ENCODE measurements at places on chromosomes 12 and 14.

- no peak for DNase-seq
Observed at GRCh38 chr12:62525271-62525670, 58.6 kb downstream of the MON2 start.

DNA sequence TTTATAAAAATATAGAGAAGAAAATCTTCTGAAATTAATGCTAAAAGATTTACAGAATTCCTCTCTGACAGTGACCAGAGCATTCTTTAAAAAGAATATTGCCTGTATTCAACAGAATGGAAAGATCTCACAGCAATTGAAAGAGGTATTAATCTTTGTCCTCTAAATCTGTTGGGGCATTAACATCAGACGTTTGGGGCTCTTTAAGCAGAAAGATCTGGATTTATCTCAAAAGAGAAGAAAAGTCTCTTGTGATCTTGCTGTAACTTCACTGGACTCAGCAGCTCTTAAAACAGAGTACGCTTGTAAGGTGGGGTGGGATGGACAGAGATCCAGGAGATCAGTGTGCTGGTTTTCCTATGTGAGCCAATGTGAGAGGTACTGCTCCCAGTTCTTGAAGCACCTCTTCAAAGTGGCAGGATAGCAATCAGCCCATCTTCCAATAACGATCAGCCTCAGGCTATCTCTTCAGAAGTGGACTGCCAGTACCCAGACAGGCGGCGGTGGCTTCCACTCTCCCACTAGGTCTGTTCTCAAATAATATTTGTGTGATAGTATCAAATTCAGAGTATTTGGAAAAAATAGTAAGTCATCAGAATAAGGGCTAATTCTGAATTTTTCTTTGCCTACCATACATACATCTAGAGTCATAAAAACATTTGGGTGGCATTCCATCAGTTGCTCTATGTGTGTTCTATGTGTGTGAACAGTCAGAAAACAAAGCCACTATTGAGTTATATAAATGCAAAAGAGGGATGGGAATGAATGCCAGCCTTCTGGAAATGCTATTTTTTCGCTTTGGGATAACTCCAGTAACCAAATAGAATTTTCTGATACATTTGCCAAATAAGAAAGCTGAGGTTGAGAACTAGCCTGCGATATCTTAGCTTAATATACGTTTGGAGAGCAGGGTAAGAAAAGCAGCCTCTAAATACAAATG, 237.4 kb upstream of the RGS6 start:
- no peak for DNase-seq

- DNase-seq, result no peak
Observed at GRCh38 chr12:92585115-92585727, 117.6 kb upstream of the PLEKHG7 start.

DNA sequence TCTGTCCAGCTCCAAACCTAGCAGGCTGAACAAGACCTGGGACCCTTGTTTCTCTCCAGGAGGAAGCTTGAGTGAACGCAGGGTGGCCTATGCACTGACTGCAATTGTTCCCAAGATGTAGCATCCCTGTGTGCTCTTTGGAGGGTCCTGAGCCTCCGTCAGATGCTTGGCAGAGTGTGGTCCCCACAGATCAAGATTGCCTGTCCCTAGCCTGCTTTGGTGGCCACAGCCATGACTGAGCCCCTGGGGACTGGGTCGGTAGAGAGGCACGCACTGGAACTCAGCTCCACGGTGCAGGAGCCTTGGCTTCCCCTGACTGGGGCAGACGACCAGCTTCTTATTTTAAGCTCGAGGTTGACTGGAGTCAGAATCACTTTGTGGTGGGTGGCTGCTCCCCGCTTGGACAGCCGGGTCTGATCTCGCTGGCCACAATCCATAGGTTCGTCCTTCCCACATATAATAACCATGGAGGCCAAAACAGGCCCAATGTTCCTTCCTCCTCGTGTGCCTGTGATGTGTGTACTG, 97.8 kb downstream of the LGMN start:
- DNase-seq, result no peak

DNA sequence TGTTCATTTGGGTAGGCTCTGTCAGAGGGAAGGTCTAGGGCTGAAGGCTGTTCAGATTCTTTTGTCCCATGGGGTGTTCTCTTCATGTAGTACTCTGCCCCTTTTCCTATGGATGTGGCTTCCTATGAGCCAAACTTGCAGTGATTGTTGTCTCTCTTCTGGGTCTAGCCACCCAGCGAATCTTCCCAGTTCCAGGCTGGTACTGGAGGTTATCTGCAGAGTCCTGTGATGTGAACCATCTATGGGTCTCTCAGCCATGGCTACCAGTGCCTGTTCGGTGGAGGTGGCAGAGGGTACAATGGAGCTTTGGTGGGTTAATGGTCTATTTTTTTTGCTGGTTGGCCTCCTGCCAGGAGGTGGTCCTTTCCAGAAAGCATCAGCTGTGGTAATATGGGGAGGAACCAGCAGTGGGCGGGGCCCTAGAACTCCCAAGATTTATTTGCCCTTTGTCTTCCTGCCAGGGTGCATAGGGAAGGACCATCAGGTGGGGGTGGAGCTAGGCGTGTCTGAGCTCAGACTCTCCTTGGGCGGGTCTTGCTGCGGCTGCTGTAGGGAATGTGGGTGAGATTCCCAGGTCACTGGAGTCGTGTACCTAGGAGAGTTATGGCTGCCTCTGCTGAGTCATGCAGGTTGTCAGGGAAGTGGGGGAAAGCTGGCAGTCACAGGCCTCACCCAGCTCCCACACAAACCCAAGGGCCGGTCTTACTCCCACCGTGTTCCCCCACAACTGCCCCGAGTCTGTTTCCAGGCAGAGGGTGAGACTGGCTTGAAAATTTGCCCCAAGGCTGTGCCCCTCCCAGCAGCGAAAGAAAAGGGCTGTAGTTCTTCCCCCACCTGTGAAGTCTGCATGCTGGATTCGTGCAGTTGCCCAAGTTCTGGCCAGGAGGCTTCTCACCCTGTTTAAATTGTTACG, 17.5 kb downstream of the MTRFR start:
- DNase-seq, result no peak

GRCh38 chr12:78096909-78097597, 266.4 kb downstream of the NAV3 start:
- DNase-seq, result no peak

DNA sequence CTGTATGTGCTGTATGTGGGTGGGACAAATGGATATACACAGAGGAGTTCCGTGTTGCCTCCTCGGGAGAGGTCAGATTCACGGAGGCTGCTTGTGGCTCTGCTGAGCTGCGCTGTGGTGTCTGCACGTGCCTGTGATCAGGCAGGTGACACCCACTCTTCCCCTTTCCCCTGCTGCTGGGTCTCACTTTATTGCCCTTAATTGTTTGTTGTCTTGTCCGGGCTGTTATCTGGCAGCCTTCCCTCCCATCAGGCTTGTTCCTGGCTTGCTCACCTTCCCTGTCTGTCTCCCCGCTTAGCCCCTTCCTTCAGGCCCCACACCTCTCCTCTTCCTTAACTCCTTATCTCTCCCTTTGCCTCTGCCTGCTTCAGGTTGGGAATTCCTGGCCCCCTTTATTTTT, 13.5 kb downstream of the WNT5B start:
- no peak for DNase-seq

GRCh38 chr12:57807285-57807684, 11.2 kb downstream of the AVIL start:
- no peak for DNase-seq

GRCh38 chr14:47262801-47263200, 412.6 kb downstream of the MDGA2 start:
- no peak for DNase-seq

DNA sequence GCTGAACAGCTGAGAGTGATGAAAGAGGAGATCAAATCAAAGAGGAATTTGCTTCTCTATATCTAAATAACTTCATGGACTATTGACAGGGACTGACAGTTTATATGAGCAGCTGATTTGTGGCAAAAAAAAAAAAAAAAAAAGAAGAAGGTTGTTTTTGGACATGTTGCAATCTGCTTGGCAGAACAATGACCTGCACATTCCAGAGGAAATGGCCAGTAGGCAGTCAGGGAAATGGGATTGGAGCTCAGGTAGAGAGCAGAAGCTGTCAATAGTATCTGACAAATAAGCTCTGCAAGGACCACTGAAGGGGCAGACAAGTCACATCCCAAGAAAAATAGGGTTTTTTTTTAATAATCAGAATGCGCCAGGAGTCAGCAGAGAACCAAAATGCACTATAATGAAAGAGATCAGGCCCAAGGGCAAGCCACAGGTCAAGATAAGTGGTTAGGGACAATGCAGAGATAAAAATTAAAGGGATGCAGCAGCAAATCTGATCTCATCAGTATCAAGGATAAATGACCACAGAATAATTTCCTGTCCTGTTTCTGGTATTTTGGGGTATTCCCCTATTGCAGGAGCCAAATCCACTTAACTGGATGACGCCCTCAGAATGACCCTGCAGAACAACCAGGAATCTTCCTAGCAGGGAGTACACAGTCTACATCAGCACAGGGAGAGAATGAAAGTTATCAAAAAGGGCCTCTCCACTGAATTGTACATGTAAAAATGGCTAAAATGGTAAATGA, 22.6 kb upstream of the DUSP16 start:
- DNase-seq, result no peak

DNA sequence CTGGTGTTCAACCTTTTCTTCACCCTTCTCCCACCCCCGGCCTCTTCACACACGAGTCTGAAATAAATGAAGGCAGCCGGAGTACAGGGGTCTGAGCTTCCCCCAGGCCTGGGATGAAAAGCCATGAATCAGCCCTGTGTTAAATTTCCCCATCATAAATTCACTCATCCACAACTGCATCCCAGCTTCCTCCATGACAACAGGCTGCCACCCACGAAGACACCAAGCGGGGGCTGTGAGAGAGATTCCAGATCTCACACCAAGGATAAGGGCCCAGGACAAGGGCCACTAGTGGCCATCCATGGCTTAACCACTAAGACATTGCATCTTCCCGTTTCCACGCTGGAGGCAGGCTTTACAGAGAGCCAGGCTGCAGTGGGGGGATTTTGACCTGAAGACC, 93.9 kb upstream of the NCOR2 start:
- no peak for DNase-seq

GRCh38 chr12:121297435-121297991, 1.0 kb upstream of the CAMKK2 start:
- no peak for DNase-seq

DNA sequence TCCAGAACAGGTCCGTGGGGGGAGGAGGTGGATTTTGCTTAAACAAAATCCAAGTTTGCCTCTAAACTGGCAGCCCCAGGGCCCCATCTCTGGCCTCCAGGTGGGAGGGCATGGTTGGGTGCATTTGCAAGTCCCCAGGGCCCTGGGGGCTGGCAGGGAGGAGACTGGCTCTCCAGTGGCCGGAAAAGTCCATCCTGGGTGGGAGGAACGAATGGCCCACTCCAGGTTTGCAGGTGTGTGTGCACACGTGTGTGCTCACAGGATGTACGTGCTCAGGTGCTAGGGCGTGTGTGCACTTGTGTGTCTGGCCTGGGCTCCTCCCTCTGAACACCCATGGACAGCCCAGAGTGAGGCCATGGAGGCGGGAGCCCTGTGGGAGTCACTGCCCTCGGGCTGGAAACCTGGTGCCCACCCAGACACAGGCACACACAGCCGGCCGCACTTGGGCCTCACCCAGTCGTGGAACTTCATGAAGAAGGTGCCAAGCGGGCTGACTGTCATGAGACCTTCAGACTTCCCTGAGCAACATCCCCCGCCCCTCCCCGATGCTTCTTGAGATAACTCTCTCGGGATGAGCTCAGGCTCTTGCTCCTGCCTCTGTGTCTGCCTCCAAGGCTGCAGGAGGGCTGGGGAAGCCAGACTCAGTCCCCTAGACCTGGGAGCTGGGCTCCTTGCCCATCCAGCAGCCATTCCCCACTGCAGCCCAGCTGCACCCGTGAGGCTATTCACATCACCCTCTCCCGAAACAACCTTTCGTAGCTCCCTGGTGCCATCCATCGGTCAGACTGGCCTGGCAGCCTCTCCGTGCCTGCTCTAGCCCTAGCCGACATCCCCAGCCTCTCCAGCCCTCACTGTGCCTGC, 9.4 kb downstream of the AHNAK2 start:
- DNase-seq, result no peak

GRCh38 chr12:108779998-108780688, 48.8 kb upstream of the CORO1C start:
- DNase-seq, result no peak

GRCh38 chr14:22390195-22390594, 198.8 kb downstream of the DAD1 start:
- DNase-seq, result no peak

DNA sequence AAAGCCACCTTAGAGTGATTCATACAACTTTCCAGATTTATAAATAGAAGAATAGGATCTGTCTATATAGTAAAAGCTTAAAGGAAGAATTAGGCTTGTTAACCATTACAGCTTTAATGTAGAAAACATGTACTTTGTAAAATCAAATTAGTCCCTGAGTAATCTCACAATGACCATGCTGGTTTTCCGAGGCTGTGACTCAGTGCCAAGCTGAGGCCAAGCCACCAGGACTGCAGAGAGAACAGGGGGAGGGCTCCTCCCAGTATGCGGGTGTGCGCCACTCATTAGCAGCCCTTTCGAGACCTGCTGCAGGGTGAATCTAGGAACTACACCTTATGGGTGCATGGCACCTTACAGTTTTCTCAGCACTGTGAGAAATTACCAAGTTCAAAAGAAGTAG, 167.0 kb downstream of the EFCAB11 start:
- DNase-seq, result no peak

GRCh38 chr12:16523284-16523950, 82.5 kb downstream of the LMO3 start:
- DNase-seq, result no peak

- DNase-seq, result no peak
Observed at GRCh38 chr14:24189460-24189859, 844 bp upstream of the IPO4 start.

- DNase-seq, result no peak
Observed at GRCh38 chr12:38956337-38956736, 50.9 kb upstream of the CPNE8 start.

GRCh38 chr14:65019944-65020566, 33.4 kb downstream of the FNTB start:
- no peak for DNase-seq

GRCh38 chr12:124730455-124730932, 133.2 kb downstream of the SCARB1 start:
- DNase-seq, result no peak

- DNase-seq, result no peak
Observed at GRCh38 chr12:40031965-40032364, 73.9 kb downstream of the SLC2A13 start.

DNA sequence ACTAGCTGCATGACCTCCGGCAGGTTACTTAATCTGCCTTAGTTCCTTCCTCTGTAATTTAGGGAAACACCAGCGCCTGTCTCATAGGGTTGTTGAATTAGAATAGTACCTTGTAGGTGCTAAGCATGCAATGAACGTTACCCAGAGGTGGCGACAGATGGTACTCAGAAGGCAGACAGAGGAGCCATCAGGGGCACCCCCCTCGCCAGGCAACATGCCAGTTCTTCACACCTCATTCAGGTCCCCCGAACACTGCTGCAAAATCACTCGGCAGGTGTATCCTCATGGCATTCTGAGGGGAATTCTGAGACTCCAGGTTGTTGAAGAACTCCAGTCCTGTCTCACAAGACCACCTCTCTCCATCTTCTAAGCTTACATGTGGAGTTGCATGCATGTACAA, 10.1 kb downstream of the ISM2 start:
- no peak for DNase-seq

- no peak for DNase-seq
Observed at GRCh38 chr14:56733396-56733795, 76.9 kb downstream of the OTX2 start.

GRCh38 chr14:76375947-76376404, at the start of gene ESRRB:
ESRRB (plus strand) TSS chr14:76376137; CDS start chr14:76376402, 265 bp downstream.
- DNase-seq, result no peak

GRCh38 chr12:6764011-6764828, 1.9 kb upstream of the PTMS start:
- DNase-seq, result no peak

GRCh38 chr12:10960211-10960610, 21.1 kb upstream of the TAS2R14 start:
- DNase-seq, result no peak

Measured in stimulated activated CD8-positive, alpha-beta memory T cell treated with anti-CD3 and anti-CD28 coated beads, Interleukin-4, amount 100 ng/mL, for 1 hour (primary cell).